ENCODE measurements at places on chromosomes 13 and 19. TPM values are rescaled to one million over a fixed set of nuclear protein-coding genes. Genes with fewer than 3 reads are reported as not detected.

DNA sequence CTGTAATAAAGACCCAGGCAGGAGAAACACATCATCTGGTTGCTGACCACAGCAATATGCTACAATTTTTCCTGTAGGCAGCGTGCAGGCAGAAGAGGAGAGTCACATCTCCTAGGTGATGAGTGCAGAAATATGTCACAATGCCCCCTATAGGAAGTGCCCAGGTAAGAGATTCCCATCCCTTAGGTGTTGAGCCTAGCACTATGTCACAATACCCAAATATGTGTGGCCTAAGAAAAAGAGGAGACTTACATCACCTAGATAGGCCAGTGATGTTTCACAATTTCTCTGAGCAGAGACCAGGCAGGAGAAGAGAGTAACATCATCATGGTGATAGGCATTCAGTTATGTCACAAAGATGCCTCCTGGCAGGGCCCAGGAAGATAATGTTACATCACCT is 49.4 kb upstream of the ZNF728 start:
- no peak for DNase-seq

DNA sequence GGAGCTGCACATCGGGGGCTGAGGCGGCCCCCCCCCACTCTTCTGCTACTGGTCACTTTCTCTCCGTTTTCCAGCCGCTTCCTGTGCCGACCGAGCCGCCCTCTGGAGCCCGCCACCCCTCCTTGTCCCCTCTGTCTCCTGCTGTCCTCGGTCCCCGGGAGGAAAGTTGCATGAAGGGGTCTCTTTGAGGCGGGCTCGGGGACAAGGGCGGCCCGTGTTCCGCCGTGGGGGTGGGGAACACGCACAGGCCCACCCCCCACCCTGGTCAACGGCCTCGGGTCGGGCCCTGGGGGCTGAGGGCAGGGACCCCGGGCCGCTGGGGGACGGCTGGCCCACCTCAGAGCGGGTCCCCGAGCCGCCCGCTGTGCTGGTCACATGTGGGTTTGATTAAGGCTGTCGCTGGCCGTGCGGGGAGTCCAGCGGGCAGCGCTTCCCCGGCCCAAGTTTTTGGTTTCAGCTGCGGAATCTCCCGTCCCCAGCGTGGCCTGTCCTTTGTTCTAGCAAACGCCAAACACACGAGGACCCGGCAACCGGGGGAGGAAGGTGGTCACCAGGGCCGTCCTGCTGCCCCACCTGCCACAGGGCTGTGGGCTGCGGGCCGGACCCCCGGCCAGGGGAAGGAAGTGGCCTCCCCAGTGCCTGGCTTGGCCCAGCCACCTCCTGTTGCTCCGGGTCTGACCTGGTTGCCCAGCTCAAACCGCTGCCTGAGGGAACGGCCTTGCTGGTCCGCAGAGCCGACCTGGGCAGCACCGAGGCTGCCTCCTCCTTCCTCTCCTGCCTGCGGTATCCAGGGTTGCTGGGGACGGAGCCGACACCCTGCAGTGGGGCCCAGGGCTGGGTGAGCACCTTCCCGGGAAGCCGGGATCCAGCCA is 1.9 kb downstream of the EFNA2 start:
- DNase-seq = no peak

DNA sequence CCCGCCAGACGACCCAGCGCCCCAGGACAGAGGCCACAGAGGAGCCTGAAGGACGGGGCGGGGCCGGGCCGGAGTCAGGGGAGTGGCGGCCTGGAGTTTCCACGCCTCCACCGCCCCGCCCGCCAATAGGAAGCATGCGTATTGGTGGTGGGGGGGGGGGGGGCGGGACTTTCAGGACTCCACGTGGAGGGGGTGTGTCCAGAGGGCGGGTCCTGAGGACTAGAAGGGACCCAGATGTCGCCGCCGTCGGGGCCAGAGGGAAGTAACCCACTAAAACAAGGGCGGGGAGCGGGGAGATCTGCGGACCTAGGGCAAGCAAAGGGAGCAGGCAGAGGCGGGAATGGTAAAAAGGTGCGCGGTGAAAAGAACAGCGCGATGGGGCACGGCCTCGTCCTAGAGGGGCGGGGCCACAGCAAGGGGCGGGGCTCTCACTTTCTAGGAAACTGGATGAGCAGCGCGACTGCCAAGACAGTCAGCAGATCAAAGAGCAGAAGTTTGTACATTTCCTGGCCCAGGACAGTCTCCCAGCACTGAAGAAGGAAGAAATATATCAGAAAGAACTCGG is 2.8 kb upstream of the LENG1 start:
- peak; percentile 56 for DNase-seq

DNA sequence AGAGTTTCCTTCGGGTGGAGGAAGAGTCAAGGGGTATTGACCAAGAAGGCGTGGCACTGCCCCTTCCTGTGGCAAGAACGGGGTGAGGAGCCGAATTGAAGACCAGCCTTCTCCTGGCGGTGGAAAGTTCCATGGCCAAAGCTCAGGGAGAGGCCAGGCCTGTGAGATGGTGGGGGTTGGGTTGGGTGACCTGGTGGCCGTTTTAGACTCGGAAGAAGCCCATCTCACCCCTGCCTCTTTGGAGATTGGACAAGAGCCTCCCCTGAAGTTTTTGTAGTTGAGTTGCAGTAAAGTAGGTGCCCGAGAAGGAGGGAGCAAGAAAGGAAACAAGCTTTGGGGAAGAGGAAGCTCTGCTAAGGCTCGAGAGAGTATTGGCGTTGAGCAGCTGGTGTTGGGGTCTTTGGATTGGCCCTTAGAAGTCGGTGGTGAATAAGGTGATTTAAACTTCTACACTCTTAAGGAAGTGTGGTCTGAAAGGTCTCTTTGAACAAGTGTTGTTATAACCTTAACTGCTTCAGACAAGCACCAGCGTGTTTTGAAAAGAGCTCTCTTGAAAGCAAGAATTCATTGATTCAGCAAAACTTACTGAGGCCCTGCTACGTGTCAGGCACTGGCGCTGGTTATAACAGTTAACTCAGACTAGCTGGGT is 964 bp downstream of the SPINT2 start:
- DNase-seq = no peak

- no peak for DNase-seq
These were observed 23.0 kb downstream of the IER2 start for GRCh38 chr19:13173139-13173737.

DNA sequence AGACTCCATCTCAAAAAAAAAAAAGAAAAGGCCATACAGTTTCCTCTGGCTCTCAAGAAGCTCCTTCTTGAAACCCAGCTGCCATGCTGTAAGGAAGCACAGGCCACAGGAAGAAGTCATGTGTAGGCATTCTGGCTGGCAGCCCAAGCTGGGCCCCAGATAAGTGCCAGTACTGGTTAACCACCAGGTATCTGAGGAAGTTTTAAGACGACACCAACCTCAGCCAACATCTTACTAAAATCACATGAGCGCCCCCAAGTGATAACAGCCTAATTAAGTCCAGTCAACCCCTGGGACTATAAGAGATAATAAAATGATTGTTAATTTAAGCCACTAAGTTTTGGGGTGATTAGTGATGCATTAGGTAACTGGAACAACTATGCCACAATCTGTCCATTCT is 27.4 kb upstream of the AKT2 start:
- DNase-seq = no peak

GRCh38 chr19:30692181-30692811 is 320.1 kb downstream of the ZNF536 start:
- DNase-seq = no peak

- DNase-seq = no peak
These were observed 37.4 kb downstream of the CCL25 start for GRCh38 chr19:8089664-8090601.

GRCh38 chr13:64471916-64472315 is 2758.2 kb downstream of the PCDH9 start:
- DNase-seq = peak; percentile 3

DNA sequence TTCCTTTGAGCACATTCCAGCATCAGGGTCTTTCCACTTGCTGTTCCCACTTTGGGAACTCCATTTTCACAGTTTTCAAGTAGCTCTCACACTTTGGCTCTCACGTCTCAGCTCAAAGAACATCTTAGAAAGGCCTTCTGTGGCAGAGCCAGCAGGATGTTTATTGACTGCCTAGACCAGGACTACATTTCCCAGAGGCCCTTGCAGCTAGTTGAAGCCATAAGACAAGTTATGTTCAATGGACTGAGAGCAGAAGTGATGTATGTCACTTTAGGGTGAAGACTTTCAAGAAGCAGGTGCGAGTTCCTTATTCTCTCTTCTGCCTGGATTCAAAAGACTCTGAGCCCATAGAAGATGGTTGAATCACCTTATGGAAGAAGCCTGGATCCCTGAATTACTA is 4.3 kb upstream of the HAUS5 start:
- no peak for DNase-seq

DNA sequence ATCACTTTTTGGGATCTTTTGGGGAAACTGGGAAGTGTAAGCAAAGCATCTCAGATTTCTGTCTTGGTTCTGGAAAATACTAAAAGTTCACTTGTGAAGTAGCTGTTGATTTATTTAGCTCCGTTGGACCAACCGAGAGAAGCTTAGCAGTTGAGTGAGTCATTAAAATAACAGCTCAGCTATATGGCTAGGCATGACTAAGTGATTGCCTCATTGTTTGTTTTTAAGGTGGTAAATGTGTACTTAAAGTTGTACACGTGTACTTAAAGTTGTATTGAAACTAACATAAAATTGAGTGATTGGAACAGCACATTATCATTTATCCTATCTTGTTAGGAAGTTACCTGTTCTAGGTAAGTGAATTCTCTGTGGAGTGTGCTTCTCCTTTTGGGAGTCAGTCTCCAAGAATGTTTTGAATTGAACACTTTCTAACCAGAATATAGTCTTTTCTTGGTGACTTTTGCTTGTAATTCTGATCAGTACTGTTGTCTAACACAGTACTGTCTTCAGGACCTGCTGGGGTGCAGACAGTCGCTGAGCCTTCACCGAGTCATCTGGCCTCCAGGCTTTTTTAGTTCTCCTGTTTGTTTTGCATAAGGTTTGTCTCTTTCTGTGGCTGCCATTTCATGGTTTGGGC is 2.9 kb upstream of the DCUN1D2 start:
- DNase-seq = no peak

- no peak for DNase-seq
These were observed 8.9 kb downstream of the DYRK1B start for GRCh38 chr19:39825093-39825463.

The ZNF829 gene
- 7.4 TPM for polyA plus RNA-seq

The LILRB2 gene
- polyA plus RNA-seq = 0.80 TPM

The LCP1 gene
- 11.3 TPM for polyA plus RNA-seq

The CYSLTR2 gene
- 0.08 TPM for polyA plus RNA-seq

The PTH2 gene
- not detected for polyA plus RNA-seq

Measured in left renal pelvis (tissue), 4 donors.